Urinary bladder (tissue), 4 donors: ENCODE measurements at places on chromosomes 4 and X. TPM values are rescaled to one million over a fixed set of nuclear protein-coding genes. Genes with fewer than 3 reads are reported as not detected.

Gene GLA
- polyA plus RNA-seq = 21.3 TPM

Gene MAGEC3
- polyA plus RNA-seq = not detected

Gene CPZ
- polyA plus RNA-seq = 54.1 TPM

Gene SCML1
- polyA plus RNA-seq = 9.0 TPM

Gene CT45A1
- not detected for polyA plus RNA-seq

Gene NPY5R
- polyA plus RNA-seq = 0.11 TPM
